ENCODE measurements at places on chromosomes 6 and 20.

- DNase-seq, result peak; percentile 79
Observed at GRCh38 chr20:57346477-57346876, 4.6 kb upstream of the RAE1 start.

DNA sequence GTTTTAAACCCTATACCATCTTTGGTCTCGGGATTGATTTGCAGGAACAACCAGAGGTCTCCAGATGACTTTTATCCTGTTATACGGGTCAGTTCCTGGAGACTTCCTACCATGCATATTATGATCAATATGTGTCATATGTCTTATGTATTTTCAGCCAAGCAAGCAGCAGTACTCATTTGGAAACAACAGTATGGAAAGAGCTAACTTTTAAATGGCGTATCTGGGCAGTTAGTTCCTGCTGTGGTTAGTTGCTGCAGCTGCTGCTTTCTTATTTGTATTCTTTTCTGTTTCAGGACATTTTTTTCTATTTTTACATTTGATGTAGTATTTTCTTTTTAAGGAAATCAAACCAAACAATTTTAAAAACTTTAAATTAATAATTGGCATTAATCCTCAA, 207.5 kb downstream of the MANEA start:
- no peak for DNase-seq

DNA sequence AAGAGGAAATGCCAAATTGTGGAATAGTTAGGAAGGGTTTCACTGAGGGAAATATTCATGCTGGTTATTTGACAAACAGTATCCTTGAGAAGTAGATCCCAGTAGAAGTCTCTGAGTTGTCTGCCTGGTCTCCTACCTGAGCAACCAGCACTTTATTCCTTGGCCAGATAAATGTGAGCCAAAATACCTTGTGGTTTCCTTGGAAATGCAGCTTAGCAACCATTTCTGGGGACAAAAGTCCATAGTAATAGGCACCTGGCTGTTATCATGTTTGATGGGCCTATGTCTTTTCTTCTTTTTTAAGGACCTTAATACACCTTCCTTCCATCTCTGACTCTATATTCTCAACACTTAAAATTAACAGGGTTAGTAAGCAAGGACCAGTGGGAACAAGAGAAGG, 217.1 kb upstream of the MARCKS start:
- no peak for DNase-seq

- DNase-seq, result no peak
Observed at GRCh38 chr20:11375335-11375734, 542.4 kb upstream of the BTBD3 start.

DNA sequence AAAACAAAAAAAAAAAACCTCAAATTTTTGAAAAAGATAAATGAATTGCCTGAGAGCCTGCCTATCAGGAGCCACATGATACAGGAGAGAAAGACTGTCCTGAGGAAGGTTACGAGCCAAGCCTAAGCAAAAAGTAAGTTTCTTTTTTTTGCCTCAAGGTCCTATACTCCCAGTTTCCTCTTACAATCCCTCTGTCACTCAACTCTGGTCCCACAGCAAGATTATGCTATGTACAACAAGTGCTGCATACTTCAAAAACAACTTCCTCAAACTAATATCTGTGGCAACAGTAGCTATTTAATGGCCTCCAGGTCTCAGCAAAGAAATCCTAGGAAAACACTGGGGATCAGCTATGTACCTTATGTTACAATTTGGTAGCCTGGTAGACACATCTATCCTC, 46.8 kb downstream of the PLN start:
- no peak for DNase-seq

GRCh38 chr20:33233129-33233774, 2.5 kb upstream of the BPIFA1 start:
- DNase-seq, result peak; percentile 30

- DNase-seq, result no peak
Observed at GRCh38 chr20:41116282-41116956, 20.9 kb upstream of the PLCG1 start.

GRCh38 chr6:17035257-17036064, 66.4 kb upstream of the STMND1 start:
- DNase-seq, result no peak

All from BE2C (cell line).